ENCODE measurements at places on chromosomes 12 and 14.

- no peak for DNase-seq
Measured at GRCh38 chr12:534216-534615, 74.5 kb downstream of the B4GALNT3 start.

DNA sequence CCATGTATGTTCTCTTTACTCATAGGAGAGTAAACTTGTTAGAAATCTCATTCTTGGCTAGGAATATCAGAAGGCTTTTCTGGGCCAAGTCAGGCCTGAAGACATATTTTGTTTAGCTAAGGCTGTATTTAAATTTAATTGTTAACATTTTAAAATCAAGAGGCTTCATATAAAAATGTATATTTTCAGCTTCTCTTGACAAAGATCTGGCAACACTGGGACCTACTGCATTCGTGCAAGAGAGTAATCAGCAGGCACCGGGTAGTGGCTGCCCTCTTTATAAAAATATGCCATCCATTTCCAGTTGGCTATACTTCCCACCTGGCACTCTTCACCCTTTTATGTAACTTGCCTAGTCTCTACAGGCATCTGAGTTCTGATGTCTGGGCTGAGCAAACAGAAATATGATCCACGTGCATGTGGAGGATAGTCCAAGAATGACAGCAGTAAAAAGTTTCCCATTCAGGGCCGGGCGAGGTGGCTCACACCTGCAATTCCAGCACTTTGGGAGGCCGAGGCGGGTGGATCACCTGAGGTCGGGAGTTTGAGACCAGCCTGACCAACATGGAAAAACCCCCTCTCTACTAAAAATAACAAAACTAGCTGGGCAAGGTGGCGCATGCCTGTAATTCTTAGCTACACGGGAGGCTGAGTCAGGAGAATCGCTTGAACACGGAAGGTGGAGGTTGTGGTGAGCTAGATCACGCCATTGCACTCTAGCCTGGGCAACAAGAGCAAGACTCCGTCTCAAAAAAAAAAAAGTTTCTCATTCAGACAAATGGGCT is 2.0 kb upstream of the SOS2 start:
- peak; percentile 57 for DNase-seq

DNA sequence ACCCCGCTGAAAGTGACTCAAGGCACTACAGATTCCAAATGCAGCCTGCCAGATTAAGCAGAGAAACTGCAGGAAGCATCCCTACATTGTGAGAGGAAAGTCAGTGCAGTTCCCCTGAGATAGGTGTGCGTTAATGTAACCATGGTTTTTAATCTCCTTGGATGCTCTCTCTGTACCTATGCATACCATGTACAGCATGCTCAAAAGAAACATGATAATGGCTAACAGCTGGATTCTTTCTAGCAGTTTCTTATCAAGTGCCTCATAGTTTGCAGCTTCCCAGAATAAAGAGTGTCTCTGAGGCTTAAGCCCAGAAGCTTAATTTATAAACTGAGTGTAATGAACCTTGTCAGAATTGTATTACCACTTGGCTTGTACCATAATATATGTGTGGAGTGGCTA is 17.1 kb upstream of the MDM1 start:
- DNase-seq: peak; percentile 80

GRCh38 chr14:67942080-67942710 is 122.6 kb downstream of the RAD51B start:
- DNase-seq: no peak

- DNase-seq: no peak
Measured at GRCh38 chr12:10634427-10634826, 21.0 kb upstream of the MAGOHB start.

GRCh38 chr12:26369588-26369987 is 174.2 kb downstream of the SSPN start:
- no peak for DNase-seq

- DNase-seq: no peak
Measured at GRCh38 chr12:26460361-26460760, 265.0 kb downstream of the SSPN start.

DNA sequence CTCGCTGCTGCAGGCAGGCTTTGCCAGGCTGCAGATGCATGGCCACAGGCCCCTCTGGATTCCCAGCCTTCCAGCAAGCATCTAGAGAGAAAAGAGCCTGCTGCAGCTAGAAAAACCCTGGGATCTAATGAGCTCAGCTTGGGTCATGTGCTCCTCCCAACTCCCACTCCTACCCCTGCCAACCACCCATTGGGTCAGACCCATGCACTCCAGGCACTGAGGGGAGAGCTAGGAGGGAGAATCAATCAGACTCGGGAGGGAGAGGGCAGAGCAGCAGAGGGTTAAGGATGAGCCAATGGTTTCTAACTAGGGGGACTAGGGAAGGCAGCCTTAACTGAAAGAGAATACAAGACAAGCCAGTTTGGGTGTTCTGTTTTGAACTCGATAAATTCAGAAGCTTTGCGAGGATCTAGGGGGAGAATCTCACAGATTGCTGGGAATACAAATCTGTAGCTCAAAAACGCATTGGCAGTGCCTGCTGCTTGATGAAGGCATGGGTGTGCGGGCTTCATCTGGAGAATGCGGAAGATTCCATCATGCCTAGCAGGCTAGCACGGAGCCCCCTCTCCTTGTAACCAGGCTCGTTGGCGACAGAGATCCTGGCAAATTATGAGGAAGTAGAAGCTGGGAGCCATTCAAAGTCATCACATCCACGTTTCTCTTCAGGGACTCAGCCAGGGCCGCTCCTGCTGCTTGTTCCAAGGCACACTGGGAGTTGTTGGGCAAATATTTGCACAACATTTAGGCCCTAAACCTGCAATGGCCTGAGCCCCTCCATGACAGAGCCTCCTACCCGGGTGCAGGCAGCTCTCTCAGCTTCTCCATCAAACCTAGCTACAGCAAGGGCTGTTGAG is 56.4 kb downstream of the VCPKMT start:
- no peak for DNase-seq

GRCh38 chr14:24379907-24380730 is 12.1 kb downstream of the NFATC4 start:
- DNase-seq: no peak

- no peak for DNase-seq
Measured at GRCh38 chr12:118574288-118574687, 197.9 kb downstream of the SUDS3 start.
